ENCODE measurements at places on chromosomes 5 and 9.

- DNase-seq, result no peak
Measured at GRCh38 chr9:74907085-74907484, 19.4 kb upstream of the TRPM6 start.

- no peak for DNase-seq
Measured at GRCh38 chr9:125655691-125656410, 51.2 kb downstream of the MAPKAP1 start.

DNA sequence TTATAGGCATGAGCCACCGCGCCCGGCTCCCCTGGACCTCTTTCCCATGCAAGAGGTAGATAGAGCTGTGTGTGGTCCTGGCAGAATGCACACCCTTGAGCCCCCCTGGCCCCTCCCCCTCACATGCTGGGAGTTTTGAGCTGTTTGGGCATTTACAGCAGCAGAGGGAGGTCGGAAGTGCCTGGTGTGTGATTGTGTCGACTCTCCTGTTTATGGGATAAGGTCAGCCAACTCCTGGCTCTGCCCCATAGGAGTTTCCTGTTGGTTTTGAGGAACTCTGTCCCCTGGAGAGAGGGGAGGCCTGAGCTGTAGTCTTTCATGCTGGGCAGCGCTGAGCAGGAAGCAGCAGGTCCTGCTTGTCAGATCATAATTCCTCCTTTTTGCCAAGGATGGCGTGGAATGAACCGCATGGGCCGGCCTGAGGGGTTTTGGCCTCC is 6.0 kb downstream of the LRRC8A start:
- no peak for DNase-seq

GRCh38 chr9:137365552-137366444 is 57.2 kb downstream of the EXD3 start:
- no peak for DNase-seq

DNA sequence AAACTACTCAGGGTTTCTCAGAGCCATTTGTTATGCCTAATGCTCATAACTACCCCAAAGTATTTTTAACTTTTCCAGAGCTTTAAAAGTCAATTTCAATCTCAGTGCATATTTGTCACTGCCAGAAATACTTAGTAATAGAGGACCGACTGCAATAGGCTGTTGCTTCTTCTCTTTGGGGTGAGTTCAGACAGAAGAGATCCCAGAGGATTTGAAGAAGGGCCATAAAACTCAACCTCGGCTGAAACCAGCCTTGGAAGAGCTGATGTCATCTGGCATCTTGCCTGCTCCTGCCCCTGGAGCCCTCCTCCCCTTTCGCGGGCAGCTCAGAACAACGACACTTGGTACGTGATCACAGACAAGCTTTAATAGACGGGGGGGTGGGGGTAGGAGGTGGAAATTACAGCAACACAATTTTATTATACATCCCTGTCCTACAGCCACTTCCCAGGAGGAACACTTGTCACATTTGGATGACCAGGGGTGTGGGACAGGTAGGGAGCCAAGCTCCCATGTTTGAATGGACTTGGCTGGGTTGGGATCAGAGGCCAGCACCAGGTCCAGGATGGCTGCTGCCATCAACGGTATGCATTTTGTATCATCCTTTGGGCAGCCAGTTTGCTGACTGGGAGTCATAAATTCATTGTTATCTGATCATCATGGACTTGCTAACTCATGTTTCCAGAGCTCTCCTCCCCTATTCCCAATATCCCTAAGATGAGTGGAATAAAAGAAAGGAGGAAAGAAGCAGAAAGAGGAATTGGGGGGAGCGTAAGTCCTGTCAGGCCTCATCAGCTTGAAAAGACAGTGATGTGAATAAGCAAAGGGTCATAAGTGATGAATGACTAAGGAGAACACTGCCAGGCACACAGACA is 186.6 kb upstream of the PANK3 start:
- no peak for DNase-seq

DNA sequence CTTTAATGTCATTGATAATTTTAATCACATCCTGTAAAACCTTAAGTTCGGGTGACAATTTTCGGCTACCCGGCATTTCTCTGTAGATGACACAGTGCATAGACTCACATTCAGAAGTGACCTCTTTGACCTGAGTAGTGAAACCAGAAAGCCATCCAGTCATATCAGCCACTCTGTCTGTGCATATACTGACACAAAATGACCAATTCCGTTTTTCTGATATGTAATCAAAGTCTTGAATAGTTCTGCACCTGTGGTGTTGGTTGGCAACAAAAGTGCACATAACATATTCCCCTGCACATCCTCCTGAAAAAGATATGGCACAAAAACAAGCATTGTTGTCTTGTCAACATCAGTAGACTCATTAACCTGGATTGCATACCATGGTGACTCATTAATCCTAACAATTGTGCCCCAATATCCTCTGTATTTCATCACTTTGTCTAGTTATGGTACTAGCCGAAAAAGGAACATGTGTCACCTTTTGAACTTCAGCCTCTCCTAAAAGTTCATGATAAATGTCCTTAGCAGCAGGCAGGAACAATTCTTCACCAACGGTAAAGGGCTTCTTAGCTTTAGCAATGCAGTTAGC is 4.6 kb upstream of the HNRNPA0 start:
- DNase-seq, result no peak

DNA sequence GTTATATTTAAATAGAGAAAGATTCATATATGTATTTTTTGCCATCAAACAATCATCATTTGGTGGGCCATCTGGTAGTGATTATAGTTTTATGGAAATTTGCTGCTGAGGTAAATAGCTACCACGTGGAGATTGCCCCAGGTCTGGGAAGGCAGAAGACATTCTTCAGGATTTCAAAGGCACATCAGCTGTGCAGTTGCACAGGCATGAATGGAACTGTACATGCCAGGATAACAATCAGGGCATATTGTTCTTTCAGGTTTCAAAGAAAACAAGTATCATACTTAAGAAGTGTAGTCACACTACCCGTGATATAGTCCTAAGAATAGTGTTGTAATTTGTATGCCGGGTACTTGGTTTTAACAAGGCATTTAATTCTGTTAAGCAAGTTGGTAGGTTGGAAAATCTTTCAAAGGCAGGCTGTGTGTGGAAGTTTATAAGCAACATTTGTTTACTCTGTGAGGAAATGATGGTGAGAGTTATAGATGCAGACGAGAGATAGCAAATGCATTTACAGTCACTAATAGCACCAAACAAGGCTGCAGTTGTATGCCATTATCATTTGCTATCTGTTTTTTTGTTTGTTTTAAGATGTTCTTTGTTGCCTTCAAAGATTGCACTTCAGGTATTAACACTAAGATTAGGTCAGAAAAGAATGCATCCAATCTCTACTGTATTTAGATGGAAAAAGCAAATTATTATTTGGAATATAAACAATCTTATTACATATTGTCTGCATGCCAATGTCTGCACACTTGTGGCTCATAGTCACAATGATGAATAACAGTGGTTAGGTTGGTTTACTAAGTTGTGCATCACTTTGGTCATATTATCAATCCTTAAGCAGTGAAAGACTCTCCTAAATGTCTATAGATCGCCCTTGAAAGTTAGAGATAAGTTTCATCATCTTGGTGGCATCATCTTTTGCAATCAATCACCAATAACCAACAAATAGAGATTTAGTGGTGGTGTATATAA is 55.3 kb downstream of the RPS23 start:
- DNase-seq, result no peak

DNA sequence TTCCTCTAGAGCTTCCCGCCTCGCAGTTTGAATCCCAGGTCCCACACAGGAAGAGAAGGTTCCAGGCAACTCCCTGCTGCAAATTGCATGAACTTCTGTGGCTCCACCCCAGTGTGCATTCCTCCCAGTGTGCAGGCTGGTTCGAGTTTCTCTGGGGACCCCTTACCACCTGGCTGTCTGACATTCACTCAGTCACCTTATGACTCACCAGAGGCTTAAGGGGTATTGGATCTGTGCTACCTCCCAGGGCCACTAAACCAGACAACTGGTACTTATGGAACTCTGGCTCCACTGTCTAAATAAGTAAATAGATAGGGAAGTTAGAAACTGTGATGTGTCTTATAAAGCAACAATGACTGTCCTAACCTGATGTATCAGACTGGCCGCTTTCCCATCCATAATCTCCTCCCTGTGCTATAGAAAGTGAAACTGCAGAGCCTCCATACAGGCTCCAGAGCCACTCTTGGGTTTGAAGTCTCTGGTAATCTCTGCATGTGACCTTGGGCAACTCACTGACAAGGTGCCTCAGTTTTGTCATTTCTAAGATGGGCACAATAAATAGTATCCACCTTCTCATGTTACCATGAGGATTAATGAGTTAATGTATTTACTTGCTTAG is 720.6 kb downstream of the SEMA5A start:
- no peak for DNase-seq

DNA sequence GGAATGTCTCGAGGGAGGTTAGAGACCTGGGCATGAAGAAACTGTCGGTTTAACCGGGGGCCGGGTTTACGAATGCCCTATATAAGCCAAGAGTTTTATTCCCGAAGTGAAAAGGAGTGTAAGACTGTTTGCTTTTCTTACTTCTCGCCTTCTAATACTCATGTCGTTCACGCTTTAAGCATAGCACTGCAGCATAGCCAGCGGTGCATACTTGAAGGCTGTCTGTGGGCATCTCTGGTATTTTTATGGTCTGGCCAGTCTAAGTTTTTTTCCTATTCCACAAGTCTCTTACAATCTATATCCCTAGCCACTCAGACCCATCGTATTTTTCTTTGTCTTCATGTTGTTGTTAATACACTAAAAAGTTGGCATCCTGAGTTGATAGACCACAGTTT is 1.2 kb downstream of the UHRF2 start:
- DNase-seq, result peak; percentile 46

GRCh38 chr5:35852084-35852734 is 4.5 kb upstream of the IL7R start:
- DNase-seq, result no peak

DNA sequence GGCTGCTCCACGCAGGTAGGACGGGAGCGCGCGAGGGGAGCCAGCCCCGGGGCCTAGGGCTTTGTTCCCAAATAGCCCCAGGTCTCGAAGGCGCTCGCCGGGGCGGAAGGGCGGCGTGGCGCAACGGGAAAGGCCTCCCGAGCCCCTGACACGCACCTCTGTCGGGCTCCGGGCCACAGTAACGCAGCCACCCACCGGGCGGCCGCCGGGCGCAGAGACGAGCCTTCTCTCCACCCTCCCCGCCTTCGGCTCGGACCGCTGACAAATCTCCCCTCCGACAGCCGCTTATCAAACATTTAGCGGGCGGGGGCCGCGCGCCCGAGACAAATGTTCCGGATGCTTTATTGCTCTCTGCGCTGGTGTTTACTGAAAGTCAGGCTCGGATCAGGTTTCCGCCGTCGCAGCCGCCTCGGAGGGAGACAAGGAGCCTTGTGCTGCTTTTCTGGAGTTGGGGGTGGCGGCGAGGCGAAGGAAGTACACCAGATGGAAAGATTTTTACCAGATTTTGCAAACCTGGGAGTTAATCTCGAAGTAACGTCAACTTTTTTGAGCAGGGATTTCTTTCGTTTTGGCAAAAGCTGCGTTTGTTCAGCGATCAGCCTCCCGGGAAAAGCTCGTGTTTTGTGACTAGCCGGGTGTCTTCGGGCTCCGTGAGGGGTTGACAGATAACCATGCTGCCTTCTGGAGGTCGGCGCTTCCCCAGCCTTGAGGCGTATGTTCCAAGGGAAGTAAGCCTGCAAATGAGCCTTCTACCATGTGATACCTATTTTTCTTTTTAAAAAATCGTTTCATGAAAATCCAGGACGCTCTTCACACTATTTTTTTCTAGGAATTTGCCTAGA is 950 bp downstream of the RGMB start:
- DNase-seq, result peak; percentile 35

DNA sequence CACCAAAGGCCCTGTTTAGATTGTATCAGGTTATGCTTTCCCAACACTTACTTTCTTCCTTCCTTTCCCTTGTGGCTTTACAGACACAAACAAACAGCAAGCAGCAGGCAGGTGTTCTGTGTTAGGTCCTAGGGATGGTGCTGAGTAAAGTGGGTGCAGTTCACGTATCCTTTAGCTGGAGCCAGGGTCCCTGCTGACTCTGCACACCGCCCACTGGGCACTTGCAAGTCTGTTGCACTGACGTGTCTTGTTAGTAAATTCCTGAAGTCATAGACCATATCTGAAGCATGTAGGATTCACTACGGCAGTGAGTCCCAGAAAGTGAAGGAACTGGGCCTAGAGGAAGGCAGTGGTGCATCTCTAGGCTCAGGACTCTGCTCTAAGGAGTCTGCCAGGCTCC is 96.5 kb downstream of the DAPK1 start:
- no peak for DNase-seq

DNA sequence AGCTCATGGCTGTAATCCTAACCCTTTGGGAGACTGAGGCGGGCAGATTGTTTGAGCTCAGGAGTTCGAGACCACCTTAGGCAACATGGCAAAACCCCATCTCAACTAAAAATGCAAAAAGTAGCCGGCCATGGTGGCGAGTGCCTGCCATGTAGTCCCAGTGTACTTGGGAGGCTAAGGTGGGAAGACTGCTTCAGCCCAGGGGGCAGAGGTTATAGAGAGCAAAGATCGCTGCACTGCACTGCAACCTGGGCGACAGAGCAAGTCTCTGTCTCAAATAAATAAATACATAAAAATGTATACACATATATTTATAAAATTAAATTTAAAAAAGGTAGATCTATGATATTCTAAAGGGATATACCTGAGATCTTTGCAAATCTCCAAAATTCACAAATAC is 19.4 kb downstream of the ZBTB5 start:
- DNase-seq, result no peak

DNA sequence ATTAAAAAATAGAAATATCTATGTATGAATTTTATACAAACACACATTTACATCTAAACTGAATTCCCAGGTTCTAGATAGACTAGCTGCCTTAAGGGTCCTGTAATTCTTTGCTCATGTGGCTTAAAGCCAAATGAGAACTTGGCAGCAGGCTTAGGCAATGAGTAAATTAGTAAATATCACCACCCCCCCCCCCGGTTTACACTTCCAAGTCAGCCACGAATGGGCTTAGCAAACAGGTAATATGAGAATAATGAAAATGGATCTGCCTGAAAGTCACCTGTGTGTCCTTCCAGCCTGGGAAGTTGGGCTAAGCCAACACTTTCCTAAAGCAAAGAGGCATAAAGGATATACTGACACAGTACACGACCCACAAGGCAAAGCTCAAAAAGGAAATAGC is 108.6 kb downstream of the KLHL3 start:
- DNase-seq, result no peak

Measured in pons (tissue), 1 donor.